Gastrocnemius medialis (tissue), 4 donors: ENCODE measurements at places on chromosomes 1 and 21. TPM values are rescaled to one million over a fixed set of nuclear protein-coding genes. Genes with fewer than 3 reads are reported as not detected.

The EBNA1BP2 gene
- 68.4 TPM for total RNA-seq

The FMOD gene
- 9.1 TPM for total RNA-seq

The CACHD1 gene
- 2.2 TPM for total RNA-seq

The KRTAP21-2 gene
- total RNA-seq = not detected

DNA sequence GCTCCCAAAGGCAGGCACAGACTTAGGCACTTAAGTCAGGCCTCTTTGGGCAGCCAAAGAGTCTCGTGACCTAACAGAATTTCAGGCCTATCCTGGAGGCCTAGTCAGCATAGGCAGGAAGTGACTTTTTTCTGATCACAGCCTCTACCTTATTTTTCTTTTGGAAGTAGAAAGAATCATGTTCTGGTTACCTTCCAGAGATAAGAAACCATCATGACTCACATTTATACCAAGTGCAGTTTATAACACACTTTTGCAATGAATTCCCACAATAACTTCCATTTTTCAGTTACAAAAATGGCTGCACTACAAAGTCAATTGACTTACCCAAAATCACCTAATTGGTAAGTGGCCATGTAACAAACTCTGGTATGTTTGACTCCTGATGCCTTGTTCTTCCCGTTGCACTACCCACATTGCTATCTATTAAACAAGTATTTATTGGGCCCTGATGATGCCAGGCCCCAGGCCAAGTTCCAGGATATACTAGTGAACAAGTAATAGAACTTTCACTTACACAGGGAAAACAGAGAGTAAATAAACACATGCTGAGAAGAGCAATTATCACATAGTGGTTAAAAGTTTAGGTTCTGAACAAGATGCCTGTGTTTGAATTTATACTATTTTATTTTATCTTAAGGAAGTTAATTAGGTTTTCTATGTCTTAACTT, 74.3 kb downstream of the SH3GLB1 start:
- no peak for DNase-seq
- peak overlapping the region; percentile 56 for H3K27ac ChIP-seq
- no peaks in the 10 kb centered on the region for H3K36me3 ChIP-seq
- no peaks in the 10 kb centered on the region for H3K27me3 ChIP-seq
- peaks cover 23% of the 10 kb centered on the region for H3K4me1 ChIP-seq

GRCh38 chr1:230507666-230508402, 81.7 kb upstream of the PGBD5 start:
- no peaks in the 10 kb centered on the region for H3K4me1 ChIP-seq
- DNase-seq = no peak
- no peak overlapping the region for H3K4me3 ChIP-seq
- H3K27ac ChIP-seq = no peak overlapping the region

DNA sequence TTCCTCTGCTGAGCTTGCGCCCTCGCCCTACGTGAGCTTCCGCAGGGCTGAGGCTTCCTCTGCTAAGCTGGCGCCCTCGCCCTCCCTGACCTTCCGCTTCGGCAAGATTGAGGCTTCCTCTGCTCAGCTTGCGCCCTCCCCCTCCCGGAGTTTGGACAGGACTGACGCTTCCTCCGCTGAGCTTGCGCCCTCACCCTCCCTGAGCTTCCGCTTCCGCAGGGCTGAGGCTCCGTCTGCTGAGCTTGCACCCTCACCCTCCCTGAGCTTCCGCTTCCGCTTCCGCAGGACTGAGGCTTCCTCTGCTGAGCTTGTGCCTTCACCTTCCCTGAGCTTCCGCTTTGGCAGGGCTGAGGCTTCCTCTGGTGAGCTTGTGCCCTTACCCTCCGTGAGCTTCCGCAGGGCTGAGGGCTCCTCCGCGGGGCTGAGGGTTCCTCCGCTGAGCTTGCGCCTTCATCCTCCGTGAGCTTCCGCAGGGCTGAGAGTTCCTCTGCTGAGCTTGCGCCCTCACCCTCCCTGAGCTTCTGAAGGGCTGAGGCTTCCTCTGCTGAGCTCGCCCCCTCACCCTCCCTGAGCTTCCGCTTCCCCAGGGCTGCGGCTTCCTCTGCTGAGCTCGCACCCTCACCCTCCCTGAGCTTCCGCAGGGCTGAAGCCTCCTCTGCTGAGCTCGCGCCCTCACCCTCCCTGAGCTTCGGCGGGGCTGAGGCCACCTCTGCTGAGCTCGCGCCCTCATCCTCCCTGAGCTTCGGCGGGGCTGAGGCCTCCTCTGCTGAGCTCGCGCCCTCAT, 753.6 kb upstream of the TPTE start:
- no peaks in the 10 kb centered on the region for H3K36me3 ChIP-seq
- no peak overlapping the region for H3K27ac ChIP-seq
- no peaks in the 10 kb centered on the region for H3K27me3 ChIP-seq

GRCh38 chr1:160844447-160845232, 18.0 kb downstream of the CD244 start:
- peaks cover 14% of the 10 kb centered on the region for H3K4me1 ChIP-seq
- no peaks in the 10 kb centered on the region for H3K36me3 ChIP-seq
- DNase-seq = no peak

DNA sequence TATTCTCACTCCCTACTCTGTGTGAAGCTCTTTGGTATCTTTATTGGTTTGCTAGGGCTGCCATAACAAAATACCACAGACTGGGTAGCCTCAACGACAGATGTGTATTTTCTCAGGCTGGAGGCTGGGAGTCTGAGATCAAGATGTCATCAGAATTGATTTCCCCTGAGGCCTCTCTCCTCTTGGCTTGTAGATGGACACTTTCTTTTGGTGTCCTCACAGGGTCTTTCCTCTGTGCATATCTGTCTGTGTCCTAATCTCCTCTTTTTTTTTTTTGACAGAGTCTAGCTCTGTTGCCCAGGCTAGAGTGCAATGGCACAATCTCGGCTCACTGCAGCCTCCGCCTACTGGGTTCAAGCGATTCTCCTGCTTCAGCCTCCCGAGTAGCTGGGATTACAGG, 71.4 kb upstream of the KCNJ6 start:
- H3K4me3 ChIP-seq = no peak overlapping the region
- DNase-seq = no peak
- no peak overlapping the region for H3K27ac ChIP-seq
- no peaks in the 10 kb centered on the region for H3K36me3 ChIP-seq
- H3K27me3 ChIP-seq = no peaks in the 10 kb centered on the region
- no peaks in the 10 kb centered on the region for H3K4me1 ChIP-seq

- no peak overlapping the region for H3K4me3 ChIP-seq
- H3K4me1 ChIP-seq = no peaks in the 10 kb centered on the region
- H3K36me3 ChIP-seq = no peaks in the 10 kb centered on the region
These were observed 207.7 kb downstream of the HIVEP3 start for GRCh38 chr1:41710980-41711379.

GRCh38 chr1:59020151-59020997, 236.5 kb upstream of the JUN start:
- no peaks in the 10 kb centered on the region for H3K36me3 ChIP-seq
- no peaks in the 10 kb centered on the region for H3K27me3 ChIP-seq
- H3K27ac ChIP-seq = peak overlapping the region; percentile 93
- H3K4me3 ChIP-seq = peak overlapping the region; percentile 48
- peaks cover 25% of the 10 kb centered on the region for H3K4me1 ChIP-seq
- peak; percentile 31 for DNase-seq

DNA sequence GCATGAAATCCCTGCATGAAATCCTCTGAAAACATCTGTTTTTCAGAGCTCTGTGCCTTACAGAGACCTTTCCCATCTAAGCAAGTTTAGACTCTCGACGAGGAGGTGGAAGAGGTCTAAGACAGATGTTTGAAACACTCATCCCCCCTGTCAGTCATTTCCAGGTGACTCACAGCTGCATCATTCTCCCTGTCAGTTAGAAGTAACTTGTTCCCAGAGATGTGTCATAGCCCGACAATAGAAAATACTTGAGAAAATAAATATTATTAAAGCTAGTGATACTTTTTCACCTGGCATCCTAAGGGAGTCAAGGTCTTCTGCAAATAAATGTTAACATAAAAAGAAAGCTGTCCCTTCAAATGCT, 41.6 kb upstream of the SEC16B start:
- peaks cover 22% of the 10 kb centered on the region for H3K4me1 ChIP-seq
- no peaks in the 10 kb centered on the region for H3K36me3 ChIP-seq
- H3K4me3 ChIP-seq = no peak overlapping the region
- peak; percentile 67 for DNase-seq
- peak overlapping the region; percentile 65 for H3K27ac ChIP-seq

DNA sequence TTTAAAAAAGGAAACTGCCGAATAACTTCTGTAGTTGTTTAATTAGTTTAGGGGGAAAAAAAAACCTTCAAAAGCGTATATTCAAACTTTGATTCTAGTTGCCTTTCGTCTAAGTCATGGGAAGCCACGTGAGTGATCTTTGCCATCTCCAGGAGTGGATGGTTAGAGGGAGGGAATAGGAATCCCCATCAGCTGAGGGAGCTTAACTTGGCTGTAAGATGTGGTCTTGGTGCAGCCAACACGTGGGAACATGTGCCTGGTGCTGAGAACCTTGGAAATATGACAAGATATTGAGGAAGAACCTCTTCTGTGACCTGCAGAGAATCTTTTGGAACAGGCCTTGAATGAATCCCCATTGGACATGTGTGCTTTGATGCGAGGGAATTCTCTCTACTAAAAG, 1.7 kb downstream of the BACE2 start:
- no peaks in the 10 kb centered on the region for H3K27me3 ChIP-seq
- H3K36me3 ChIP-seq = no peaks in the 10 kb centered on the region
- H3K4me3 ChIP-seq = peak overlapping the region; percentile 73
- peaks cover 17% of the 10 kb centered on the region for H3K4me1 ChIP-seq
- DNase-seq = no peak

DNA sequence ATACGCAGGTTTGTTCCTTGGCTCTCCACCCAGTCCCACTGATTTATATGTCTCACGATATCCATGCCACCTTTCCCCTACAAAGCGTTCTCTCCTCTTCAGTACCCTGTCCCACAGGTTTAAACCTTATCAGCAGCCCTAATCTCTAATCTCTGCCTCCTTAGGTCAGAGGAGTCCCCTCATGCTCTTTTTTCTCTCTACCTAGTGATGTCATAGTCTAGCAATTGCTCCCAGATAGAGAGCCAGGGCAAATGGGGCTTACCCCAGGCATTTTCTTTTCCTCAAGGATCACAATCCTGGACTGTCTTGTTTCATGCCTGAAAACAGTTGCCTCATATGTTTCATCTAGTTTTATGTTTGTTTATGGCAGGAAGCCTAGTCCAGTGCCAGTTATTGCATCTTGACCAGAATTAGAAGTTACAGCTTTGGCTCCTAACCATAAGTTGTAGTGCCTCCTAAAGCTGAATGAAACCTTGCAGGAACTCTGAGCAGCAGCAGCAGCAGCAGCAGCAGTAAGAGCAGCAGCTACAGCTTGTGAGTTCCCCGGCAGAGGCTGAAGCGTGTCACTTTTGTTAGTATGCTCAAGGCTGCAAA, 26.7 kb upstream of the TP53BP2 start:
- no peak for DNase-seq
- H3K27ac ChIP-seq = no peak overlapping the region
- no peaks in the 10 kb centered on the region for H3K36me3 ChIP-seq
- H3K27me3 ChIP-seq = no peaks in the 10 kb centered on the region

DNA sequence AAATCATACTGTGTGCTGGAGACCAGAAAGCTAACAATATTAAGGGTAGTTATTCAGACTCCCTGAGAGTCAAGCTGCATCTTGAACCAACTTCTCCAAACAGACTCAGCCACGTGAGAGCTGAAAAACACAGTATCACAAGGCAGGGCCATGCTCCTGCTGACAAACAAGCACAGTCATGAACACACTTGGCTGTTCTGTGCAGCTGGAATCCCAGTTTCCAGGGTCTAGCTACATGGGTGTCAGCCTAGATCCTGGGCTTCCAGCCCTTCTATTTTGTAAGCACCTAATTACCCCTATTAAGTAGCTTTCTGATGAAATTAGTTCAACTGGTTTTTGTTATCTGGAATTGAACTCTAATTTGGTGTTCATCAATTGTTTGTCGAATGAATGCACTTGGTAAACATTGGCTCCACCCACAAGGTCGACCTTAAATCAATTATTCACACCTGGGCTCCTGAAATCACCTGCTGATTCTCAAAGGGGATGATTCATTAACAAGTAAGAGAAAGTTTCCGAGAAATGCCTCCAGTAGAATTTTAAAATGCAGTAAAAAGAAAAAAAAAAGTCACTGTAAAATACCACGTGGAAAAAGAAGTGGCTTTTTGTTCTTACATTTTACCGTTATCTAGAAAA, 179.3 kb downstream of the ZC3H11B start:
- no peaks in the 10 kb centered on the region for H3K36me3 ChIP-seq
- no peak for DNase-seq
- no peak overlapping the region for H3K27ac ChIP-seq
- H3K4me1 ChIP-seq = peaks cover 5% of the 10 kb centered on the region

GRCh38 chr1:236746785-236747184, 48.3 kb upstream of the MTR start:
- peaks cover 95% of the 10 kb centered on the region for H3K36me3 ChIP-seq
- no peak overlapping the region for H3K4me3 ChIP-seq
- H3K4me1 ChIP-seq = no peaks in the 10 kb centered on the region
- H3K27ac ChIP-seq = peak overlapping the region; percentile 53

DNA sequence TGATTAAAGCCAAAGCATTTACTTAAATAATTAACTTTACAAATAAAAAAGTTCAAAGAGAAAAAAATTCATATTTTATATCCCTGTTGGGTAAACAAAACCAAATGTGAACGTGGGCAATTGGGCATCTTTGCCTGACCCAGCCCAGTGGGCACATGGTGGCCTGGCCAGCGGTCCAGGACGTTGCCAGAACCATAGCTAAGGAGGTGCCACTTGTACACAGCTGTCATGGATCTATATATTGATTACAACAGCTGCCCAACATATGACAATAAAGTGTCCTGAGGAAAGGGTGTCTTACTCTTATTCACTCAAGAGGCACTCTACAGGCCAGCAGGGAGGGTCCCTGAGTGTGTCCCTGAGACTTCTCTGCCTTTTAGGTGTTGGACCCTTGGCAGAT, 78.5 kb downstream of the BCAR3 start:
- H3K4me3 ChIP-seq = no peak overlapping the region
- no peak for DNase-seq
- peaks cover 82% of the 10 kb centered on the region for H3K4me1 ChIP-seq
- no peaks in the 10 kb centered on the region for H3K36me3 ChIP-seq
- H3K27ac ChIP-seq = peak overlapping the region; percentile 84

- no peak overlapping the region for H3K27ac ChIP-seq
- H3K4me3 ChIP-seq = no peak overlapping the region
- no peaks in the 10 kb centered on the region for H3K4me1 ChIP-seq
- H3K36me3 ChIP-seq = no peaks in the 10 kb centered on the region
- no peak for DNase-seq
- H3K27me3 ChIP-seq = no peaks in the 10 kb centered on the region
These were observed 94.5 kb downstream of the KCND3 start for GRCh38 chr1:111895017-111895416.

DNA sequence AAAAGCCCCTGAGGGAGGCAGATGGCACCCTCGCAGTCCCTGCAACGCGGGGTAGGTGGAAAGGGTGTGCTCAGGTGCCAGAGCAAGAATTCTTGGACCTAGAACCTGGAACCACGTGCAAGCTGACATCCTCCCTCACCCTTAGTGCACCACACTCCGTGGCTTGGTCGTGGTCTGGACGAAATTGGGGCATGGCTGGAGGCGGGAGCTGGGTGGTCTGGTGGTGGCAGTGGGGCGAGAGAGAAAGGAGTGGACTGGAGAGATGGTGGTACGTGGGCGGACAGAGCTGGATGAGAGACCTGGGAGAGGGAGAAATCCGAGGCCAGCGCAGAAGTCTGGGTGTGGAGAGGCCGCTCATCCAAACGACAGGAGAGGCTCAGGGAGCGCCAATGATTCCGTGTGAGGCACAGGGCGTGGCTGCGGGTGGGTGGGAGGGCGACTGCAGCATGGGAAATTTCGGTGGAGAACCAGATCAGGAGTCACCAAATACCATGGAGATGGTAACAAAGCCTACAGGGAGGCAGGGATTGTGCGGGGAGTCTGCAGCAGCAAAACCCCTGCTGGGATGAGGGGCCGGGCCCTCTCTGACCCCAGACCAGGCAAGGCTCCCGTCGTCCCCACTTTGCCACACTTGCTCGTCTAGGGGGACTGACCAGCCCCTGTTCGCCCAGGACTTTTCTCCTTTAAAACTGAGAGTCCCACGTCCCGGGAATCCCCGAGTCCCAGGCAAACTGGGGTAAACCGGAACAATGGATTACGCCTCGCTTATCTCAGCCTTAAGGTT, 31.9 kb downstream of the CDCP2 start:
- H3K4me3 ChIP-seq = peak overlapping the region; percentile 49
- H3K36me3 ChIP-seq = no peaks in the 10 kb centered on the region
- peaks cover 13% of the 10 kb centered on the region for H3K4me1 ChIP-seq
